Neural progenitor cell (in vitro differentiated cells): ENCODE measurements at places on chromosomes 7 and 10. TPM values are rescaled to one million over a fixed set of nuclear protein-coding genes. Genes with fewer than 3 reads are reported as not detected.

Gene GPR15LG
- total RNA-seq = not detected in 2 replicates

Gene ABCA13
- total RNA-seq = not detected in 2 replicates

Gene BEND7
- total RNA-seq = 7.5 and 9.1 TPM in 2 replicates

Gene ANKMY2
- total RNA-seq = 47.7 and 68.5 TPM in 2 replicates

Gene NKX1-2
- total RNA-seq = not detected in 2 replicates

Gene IDI2
- not detected in 2 replicates for total RNA-seq

Gene PRRT4
- 0.68 TPM in 1 of 2 replicates, not detected in the other for total RNA-seq

Gene SLC29A4
- total RNA-seq = 7.3 and 20.8 TPM in 2 replicates

Gene PDK4
- total RNA-seq = not detected in 2 replicates

DNA sequence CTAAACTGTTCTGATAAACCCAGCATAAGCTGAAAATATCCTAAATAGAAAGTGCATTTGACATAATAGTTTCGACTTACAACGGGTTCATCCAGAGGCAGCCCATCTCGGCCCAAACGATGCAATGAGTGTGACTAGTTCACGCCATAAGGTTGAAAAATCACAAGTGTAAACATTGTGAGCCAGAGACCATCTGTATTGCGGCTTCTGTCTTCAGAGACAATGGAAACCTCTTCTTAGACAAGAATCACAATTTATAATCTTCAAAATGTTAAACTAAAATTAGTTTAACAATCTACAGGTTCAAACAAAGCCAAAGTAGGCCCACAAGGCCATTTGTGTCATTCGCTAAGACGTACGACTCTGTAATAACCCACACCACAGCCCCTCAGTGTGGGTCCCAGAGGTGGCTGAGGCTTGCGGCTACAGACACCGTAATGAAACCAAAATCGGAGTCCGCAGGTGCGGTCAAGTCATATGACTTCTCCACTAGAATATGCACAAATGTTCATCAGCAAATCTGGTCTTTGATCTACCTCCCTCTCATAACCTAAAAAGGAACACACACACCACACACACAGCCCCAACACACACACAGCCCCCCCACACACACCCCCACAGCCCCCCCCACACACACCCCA, 81.8 kb downstream of the DIP2C start:
- DNase-seq = no peak

- DNase-seq = peak; percentile 38
Observed at GRCh38 chr10:72315054-72315453, 39.7 kb downstream of the DNAJB12 start.

DNA sequence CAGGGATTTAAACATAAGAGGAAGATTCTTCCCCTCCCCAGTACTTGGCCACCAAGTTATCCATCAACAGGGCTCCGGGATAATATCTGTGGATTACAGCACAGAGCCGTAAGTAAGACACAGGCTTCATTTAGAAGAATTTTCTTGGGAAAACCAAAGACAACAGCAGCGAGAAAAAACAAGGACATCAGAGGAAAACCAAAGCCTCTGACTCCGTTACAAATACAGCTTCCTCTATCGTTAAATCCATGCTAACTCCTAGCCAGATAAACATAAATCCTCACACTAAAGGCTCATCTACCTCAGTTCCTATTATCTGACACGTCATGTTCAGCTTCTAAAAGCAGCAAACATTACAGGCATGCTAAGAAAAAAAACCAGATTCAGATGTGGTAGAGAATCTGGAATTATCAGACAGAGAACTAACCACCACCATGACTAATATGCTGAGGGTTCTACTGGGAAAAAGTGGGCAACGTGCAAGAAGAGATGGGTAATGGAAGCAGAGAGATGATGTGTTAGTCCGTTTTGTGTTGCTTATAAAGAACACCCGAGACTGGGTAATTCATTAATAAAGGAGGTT, 48.4 kb downstream of the BRI3 start:
- DNase-seq = no peak

DNA sequence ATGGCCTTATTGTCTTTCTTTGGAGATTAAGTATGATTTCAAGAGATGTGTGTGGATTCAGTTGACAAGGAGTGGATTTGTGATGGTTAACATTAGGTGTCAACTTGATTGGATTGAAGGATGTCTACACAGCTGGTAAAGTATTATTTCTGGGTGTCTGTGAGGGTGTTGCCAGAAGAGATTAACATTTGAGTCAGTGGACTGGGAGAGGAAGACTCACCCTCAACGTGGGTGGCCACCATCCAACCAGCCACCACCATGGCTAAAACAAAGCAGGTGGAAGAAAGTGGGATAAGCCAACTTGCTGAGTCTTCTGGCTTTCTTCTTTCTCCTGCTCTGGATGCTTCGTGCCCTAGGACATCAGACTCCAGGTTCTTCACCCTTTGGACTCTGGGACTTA, 76.1 kb downstream of the GPR37 start:
- no peak for DNase-seq

DNA sequence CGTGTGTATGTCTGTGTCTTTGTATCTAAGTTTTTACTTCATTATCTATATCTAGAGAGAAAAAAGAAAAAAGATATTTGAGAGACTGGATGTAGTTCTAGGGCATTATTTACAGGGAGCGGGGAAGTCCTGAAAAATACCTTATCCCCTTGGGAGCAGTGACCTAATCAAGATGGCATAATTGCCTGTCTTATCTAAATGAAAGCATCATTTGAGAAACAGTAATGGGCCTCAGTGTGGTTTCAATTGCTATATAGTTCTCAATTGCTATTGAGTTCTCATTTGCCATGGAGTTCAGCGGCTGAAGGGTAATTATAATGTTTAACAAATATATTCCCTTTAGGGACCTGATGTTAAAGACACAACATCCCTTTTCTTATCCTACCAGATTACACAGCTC, 216.5 kb downstream of the PLXNA4 start:
- DNase-seq = no peak

DNA sequence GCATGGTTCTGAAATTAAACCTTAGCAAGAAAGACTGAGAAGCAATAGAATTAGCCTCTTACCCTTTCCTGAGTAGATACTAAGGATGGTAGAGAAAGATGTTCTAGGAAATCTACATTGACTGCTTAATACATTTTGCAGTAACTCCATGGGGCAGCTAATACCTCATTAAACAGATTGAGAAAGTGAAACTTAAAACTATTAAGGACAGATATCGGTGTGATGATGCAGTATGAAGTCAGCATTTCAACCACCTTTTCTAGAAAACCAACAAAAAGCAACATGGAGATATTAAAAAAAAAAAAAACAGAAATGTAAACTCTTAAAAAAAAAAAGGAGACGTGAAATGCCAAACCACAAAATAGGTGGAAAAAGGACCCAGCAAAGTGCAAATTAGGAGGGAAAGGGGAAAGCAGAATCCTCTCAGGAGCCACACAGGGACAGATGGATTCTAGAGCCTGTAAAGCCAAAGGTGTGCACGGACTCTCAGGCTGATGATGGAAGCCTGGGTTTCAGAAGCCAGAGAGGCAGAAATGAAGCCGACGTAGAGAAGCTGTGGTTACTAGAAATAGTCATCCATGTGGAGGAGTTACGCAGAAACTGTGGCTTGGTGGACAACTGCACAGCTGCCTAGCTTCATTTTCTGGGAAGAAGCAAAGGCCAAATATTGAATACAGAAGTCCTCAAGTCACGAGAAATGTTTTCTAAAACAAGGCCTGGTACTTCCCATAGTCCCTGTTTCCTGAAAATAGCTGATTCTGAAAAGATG, 38.1 kb upstream of the GPR141 start:
- DNase-seq = no peak

- no peak for DNase-seq
Observed at GRCh38 chr10:76127984-76128589, 696.7 kb downstream of the LRMDA start.

DNA sequence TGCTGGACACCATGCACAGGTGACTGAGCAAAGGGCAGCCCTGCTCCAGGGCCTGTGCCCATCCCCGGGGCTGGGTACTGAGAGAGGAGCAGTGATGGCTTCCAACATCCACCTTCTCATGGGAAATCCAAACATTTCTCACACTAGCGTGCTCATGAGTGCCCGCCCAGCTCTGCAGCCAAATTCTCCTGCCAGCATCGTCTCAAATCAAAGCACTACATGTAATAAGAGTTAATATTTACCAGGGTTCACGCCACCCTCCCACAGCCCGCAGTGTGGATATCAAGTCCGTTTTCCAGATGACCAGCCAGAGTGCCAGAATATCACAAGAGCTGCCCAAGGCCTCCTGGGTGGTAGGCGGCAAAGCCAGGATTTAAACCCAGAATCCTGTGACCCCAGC, 12.1 kb downstream of the IL15RA start:
- no peak for DNase-seq

DNA sequence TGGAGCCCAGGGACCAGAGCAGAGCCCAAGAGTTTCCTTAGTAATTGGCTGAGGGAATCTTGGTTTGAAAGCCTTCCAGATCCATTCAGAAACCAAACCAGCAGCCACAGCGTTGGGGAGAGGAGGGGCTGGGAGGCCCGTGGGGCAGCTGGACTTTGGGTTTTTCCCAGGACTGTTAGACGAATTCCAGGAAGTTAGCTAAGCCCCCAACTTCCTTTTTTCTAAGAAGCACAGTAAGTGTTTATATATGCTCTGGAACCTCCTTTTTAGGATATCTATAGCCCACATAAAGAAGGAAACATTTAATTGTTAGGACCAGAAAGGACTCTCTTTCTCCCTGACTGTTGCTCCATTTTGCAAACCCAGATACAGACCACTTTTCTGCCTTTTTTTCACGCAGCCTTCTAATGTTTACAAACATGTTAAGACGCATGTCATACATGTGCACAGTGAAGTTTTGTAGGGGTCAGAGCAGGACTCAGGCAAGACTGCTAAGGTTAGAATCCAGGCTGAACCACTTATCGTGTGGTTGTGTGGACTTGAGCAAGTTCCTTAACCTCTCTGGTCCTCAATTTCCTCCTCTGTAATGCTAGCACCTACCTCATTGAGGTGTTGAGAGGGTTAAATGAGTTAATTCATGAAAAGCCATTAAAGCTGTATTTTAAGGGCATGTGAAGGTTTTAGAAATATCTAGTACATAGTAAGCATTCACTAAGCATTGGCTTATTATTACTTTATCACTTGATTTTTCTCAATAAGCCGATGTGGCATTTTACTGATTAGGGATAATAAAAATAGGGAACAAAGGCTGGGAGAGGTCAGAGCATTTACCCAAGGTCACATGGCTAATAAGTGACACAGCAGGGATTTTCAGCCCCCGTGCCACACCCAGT, 42.4 kb downstream of the TBATA start:
- DNase-seq = no peak

GRCh38 chr7:132004529-132004928, 448.1 kb upstream of the PODXL start:
- no peak for DNase-seq

- DNase-seq = no peak
Observed at GRCh38 chr7:70790215-70791073, 341.5 kb upstream of the GALNT17 start.

DNA sequence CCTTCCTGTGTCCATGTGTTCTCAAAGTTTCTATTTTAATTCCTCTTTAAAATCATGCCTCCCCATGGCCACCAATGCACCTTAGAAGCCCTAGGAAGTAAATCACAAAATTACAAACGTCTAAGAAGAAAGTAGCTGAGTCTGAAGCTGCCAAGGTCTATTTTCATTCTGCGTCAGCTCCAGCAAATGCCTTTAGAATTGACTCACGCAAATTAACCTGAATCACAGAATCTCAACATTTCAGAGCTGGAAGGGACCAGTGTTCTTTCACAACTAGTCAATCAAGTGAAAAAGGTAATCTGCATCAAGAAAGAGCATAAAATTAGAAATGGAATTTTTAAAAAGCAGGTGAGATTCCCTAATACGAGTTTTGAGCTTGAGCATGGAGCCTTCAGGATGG, 1017.6 kb downstream of the SORCS3 start:
- no peak for DNase-seq

GRCh38 chr7:101978683-101979082, 161.3 kb downstream of the CUX1 start:
- no peak for DNase-seq

- DNase-seq = no peak
Observed at GRCh38 chr10:119290301-119291048, 83.1 kb downstream of the GRK5 start.

- DNase-seq = no peak
Observed at GRCh38 chr10:63698787-63699150, 177.6 kb downstream of the REEP3 start.
